ENCODE measurements at places on chromosomes 7 and 10.

DNA sequence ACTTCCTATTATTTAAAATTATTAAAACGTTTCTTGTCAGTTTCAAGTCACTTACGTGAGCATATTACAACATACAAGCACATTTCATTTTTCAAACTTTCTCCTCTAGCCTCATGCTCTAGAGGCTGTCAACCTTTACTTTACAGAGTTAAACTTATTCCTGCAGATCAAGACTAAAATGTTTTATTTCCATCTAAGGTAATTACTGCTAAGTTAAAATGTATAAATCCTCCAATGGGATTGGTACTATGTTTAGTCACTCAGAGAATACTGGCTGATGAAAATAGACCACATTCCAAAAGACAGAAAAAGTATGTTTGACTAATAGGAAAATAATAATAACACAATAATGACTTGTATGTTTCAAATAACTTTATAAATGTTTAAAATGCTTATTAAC is 8.4 kb upstream of the TRDMT1 start:
- DNase-seq, result no peak

GRCh38 chr7:107946881-107947280 is 55.9 kb downstream of the DLD start:
- no peak for DNase-seq

- DNase-seq, result no peak
These were observed 984 bp upstream of the IKZF1 start for GRCh38 chr7:50303335-50304128.

DNA sequence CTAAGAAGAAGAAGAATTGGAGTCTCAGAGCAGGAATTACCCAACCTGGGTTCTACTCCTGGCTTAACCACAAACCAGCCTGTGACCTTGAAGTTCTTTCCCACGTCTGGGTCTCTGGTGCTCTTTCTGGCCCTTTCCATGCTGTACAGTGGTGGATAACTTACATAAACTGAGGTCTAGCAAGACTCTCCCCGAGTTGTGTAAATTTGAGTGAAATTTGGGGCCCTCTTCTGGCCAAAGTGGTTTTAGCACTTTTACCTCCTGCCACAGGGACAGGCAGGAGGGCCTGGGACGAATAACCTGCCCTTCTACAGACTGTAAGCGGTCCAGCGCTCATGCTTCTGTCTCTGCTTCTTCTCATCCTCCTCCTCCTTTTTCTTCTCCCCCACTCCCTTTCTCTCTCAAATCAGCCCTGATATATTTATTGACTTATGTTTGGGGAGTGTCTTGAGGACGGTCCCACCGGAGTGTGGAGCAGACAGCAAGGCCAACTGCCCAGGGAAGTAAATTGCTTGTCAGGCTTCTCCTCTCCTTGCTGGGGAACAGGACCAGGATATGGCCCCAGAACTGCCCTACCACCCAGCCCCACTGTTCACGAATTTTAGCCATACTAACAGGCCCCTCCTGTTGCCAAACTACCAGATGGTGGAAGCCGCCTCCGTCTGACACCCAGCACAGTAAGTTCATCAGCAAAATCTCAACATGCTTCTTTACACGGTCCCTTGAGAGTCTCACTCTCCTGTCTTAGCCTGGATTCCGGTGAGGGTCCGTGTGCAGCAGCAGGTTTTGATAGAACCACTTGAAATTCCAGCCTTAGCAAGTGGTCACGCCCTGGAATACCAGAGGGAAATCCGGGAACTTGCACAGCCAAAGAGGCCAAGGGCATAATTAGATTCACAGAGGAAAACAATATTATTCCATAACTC is 4.0 kb upstream of the SH3PXD2A start:
- peak; percentile 38 for DNase-seq

- no peak for DNase-seq
These were observed 101.6 kb downstream of the DYNC2I1 start for GRCh38 chr7:158957921-158958491.

DNA sequence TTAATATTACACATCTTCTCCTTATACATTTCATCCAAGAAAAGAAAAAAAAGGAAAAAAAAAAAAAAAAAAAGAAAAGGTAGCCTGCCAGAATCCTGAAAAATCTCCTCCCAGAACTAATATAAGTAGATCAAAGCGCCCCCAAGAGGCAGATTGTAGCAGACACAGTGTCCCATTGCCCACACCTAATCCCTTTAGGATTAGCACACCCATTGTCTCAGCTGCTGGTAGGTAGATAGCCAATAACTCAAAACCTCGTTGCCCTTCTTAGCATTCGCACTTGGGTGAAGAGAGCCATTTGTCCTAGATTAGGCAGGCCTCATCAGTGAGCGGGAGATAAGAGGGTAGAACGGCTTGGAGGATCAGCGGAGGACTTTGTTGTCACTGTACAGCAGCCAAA is 100.2 kb upstream of the SORCS1 start:
- no peak for DNase-seq

DNA sequence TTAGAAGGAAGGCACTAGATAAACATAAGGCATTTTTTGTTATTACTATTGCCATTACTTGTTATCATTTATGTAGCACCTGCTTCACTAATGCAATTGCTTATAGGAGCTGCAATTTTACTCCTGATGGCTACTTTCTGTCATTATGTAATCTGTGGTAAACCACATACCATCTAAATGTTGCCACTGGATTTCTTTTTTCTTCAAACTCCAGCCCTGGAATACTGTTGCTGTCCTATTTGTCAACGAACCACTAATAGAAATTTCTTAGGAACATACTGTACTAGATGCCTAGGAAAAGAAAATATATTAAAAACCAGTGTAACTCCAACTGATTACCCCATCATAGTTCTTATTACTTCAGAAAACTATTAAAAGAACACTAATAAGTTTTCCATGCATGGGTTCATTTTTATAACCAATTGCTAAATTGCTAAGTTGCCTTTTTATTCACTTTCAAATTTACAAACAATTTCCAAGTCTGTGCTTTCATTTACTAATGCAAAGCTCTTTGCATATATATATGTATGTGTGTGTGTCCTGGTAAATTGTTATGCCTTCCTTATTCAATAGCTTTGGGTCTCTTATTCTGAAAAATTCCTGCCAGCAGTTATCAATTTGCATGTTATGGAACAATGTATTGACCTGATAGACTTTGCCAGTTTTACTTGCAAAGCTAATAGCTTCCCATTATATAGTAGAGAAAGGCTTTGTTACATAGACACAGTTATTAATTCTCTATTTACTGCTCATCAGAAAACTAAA is 287.4 kb downstream of the EXOC4 start:
- DNase-seq, result no peak

DNA sequence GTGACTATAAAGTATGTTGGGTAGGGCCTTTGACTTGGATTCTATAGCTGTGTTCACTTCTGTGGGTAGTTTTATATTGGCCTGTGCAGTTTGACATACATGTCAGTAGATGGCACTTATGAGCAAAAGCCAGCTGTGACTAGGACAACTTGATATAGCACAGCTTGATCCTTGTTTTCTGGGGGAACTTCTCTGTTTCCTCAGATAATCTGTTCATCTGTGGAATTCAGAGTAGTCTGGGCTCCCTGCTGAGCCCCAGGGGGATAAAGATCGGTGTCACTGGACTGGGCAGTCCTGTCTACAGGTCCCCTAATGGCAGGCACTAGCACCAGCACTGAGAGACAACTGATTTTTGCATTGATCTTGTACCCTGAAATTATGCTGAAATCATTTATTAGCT is 25.4 kb downstream of the CYP2C9 start:
- no peak for DNase-seq

DNA sequence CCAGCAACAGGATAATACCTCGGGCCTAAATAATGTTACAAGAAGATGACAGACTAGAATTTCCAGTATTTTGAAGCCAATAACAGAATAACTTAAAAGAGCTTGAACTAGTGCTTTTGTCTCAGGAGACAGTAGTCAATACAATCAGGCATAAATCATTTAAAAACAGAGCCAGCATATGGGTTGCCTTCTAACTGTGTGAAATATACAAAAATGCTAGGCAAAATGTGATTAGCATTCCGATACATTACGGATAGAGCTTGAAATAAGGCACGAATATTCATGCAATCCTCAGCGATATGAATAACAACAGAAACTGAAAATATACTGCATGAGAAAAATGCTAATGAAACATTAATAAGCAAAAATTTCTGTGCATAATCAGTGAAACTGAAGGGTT is 18.3 kb upstream of the PRKAR2B start:
- no peak for DNase-seq

DNA sequence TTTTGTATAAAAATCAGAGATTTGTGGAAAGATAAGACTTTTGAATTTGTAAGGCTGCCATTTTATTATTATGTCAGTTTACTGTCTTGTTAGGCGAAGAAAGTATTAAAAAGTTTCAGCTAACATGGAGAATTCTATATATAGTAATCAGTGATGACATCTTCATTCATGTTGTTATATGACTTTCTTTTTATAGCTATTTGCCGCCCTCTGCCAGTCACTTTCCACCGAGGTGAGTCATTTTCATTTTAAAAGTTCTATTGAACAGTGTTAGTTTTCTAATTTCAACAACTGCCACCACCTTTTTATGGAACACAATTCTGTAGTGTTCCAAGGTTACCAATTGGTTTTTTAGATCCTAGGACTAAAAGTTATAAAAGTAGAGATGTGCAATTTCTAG is 11.8 kb downstream of the CUTC start:
- DNase-seq, result no peak

GRCh38 chr7:110283056-110283455 is 807.9 kb upstream of the LRRN3 start:
- DNase-seq, result no peak

GRCh38 chr10:27534161-27534700 is 30.1 kb downstream of the RAB18 start:
- no peak for DNase-seq

GRCh38 chr10:34348917-34349485 is 466.1 kb downstream of the PARD3 start:
- no peak for DNase-seq

- no peak for DNase-seq
These were observed 13.7 kb upstream of the ZNF786 start for GRCh38 chr7:149104214-149104613.

DNA sequence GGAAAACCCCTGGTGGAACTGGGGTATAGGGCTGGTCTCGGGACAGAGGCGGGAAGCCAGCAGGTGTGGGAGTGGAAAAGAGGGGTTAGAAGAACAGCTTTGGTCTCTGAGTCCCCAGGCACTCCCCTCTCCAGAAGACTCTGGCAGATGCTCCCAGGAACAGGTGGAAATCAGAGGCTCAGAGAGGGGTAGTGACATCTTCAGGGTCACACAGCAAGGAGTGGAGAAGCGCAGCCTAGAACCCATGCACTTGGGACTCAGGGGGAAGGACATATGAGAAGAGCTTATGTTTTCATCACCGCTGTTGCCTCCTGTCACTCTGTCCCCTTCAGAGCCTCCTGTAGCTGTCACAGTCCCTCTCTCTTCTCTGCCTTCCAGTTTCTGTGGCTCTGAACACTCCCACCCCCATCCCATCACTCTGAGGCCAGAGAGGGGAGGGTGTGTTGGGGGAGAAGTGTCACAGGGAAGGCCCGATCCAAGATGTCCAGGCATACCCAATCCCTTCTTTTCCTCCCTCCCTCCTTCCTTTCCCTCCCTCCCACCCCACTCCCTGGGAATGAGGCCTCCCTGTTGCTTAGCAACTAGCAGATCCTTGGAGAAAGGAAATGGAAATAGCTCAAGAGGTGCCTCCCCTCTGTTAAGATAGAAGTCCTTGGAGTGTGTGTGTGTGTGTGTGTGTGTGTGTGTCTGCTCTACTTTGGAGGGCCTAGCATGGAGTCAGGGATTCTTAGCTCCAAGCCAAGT is 32.0 kb downstream of the SRRM3 start:
- DNase-seq, result no peak

GRCh38 chr10:117374506-117375359 is 507 bp downstream of the PDZD8 start:
- DNase-seq, result no peak

DNA sequence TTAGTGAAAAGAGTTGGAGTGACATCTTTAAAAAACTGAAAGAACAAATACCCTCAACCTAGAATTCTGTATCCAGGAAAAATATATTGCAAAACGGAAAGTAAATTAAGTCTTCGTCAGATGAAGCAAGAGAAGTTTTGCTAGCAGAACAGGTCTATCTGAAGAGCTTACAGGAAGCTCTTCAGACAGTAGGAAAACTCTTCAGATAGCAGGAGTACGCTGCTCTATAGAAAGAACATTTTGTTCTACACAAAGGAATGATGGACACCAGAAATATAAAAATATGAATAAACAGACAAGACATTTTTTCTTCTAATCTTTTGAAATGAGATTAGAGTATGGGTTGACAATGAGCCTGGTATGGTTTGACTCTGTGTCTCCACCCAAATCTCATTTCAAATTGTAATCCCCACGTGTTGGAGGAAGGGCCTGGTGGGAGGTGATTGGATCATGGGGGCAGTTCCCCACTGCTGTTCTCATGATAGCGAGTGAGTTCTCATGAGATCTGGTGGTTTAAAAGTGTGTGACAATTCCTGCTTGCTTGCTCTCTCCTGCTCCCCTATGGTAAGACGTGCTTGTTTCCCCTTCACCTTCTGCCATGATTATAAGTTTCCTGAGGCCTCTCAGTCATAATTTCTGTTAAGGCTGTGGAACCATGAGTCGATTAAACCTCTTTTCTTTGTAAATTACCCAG is 567.3 kb downstream of the AUTS2 start:
- no peak for DNase-seq

GRCh38 chr7:80859272-80859970 is 59.4 kb downstream of the SEMA3C start:
- no peak for DNase-seq

DNA sequence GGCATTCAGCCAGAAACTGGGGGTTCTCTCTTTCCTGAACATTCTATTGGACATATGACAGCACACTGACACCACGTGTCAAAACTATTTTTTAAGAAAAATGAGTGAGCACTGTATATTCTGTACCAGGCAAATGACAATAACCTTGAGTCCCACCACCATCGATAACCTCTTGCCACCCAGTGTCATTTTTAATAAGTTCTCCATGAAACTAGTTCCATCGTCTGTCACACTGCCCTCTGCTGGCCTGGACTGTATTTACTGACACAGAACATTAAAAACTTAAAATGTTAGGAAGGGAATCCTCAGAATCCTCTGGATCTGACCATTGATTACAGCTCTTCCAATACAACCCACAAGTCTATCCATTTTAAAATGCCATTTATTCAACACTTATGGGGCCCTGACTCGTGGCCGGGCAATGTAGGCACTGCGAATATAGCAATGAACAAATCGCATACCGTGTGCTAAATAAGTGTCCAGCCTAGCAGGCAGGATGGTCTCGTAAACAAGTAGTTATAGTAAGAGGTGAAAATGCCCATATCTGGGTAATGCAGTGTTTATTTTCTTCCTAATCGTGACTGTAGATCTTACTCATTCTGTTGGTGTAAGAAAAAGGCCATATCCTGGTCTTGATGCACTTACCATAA is 35.9 kb upstream of the CACNB2 start:
- DNase-seq, result peak; percentile 4

GRCh38 chr7:25598765-25599164 is 370.5 kb upstream of the NPVF start:
- no peak for DNase-seq

- no peak for DNase-seq
These were observed 448.7 kb upstream of the PFKP start for GRCh38 chr10:2618690-2619089.

GRCh38 chr7:13276977-13277376 is 589.5 kb downstream of the ARL4A start:
- no peak for DNase-seq

- no peak for DNase-seq
These were observed 61.3 kb downstream of the KLRG2 start for GRCh38 chr7:139422126-139422525.

- DNase-seq, result no peak
These were observed 49.3 kb upstream of the AFAP1L2 start for GRCh38 chr10:114453576-114453975.
